ENCODE measurements at places on chromosomes 2 and 18.

- DNase-seq, result no peak
Measured at GRCh38 chr2:238861013-238861730, 13.3 kb downstream of the TWIST2 start.

- no peak for DNase-seq
Measured at GRCh38 chr2:241314226-241315092, 1.0 kb downstream of the HDLBP start.

- DNase-seq, result no peak
Measured at GRCh38 chr18:76578571-76579300, 83.7 kb upstream of the ZNF516 start.

DNA sequence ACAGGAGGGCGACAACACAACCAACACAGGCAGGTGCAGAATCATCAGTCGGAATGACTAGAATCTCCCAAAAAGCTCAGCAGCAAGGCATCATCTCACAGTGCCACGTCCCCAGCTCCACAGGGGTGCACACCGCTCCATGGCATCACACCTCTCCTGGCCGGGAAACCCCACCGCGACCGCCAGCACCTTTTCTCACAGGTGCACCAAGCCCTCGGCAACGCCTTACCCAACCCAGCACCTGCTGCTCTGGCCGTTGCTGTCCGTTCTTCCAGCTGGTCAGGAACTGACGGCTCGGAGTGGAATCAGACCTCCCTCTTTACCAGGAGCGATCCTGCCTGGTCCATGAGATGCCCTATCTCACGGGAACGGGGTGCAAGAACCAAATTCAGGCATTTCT, 61.3 kb downstream of the ZNF516 start:
- no peak for DNase-seq

DNA sequence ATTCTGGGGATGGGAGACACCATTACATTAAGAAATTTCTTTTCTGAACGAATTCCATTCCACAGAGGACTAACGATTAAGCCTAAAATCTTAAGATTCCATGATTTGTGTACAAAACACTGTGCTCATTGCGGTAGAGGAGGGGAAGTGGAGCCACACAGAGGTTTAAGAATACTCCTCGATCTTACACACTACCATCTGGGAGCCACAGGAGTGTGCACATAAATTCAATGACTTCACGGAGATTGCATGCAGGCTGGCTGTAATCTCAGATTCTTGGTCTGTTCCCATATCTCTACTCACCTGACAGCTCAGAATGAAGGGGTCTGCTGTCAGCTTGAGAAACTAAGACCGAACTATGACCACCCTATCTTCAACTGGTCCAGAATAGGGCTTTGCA, 762 bp downstream of the VPS4B start:
- DNase-seq, result no peak

- DNase-seq, result no peak
Measured at GRCh38 chr2:234852941-234853340, 98.9 kb upstream of the SH3BP4 start.

- no peak for DNase-seq
Measured at GRCh38 chr18:12309683-12310198, 1.7 kb downstream of the TUBB6 start.

DNA sequence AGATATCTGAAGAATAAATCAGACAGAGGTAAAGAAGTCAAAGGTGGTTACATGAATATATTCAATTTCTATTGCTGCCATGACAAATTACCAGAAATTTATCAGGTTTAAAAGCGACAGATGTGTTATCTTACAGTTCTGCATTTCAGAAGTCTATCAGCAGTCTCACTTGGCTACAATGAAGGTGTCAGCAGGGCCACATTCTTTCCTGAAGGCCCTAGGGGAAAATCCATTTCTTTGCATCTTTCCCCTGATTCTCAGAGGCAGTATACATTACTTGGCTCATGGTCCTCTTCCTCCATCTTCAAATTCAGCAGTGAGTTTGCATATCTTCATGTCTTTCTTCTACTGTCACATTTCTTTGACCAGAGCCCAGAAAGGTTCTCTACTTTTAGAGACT, 145.8 kb upstream of the GULP1 start:
- DNase-seq, result no peak

Data from stimulated activated CD8-positive, alpha-beta memory T cell treated with anti-CD3 and anti-CD28 coated beads, Interleukin-15, amount 100 ng/mL, for 4 hours (primary cell).